ENCODE measurements at places on chromosomes 3 and 15. TPM values are rescaled to one million over a fixed set of nuclear protein-coding genes. Genes with fewer than 3 reads are reported as not detected.

SUSD5 gene
- total RNA-seq: 8.1 TPM

GJD2 gene
- not detected for total RNA-seq

RBP2 gene
- not detected for total RNA-seq

TTLL13 gene
- 0.08 TPM for total RNA-seq

APBA2 gene
- 31.2 TPM for total RNA-seq

CHAC1 gene
- total RNA-seq: 63.6 TPM

CA12 gene
- total RNA-seq: 10.3 TPM

MED12L gene
- 0.80 TPM for total RNA-seq

All from epithelial cell of alveolus of lung (primary cell).